ENCODE measurements at places on chromosomes 4 and X.

DNA sequence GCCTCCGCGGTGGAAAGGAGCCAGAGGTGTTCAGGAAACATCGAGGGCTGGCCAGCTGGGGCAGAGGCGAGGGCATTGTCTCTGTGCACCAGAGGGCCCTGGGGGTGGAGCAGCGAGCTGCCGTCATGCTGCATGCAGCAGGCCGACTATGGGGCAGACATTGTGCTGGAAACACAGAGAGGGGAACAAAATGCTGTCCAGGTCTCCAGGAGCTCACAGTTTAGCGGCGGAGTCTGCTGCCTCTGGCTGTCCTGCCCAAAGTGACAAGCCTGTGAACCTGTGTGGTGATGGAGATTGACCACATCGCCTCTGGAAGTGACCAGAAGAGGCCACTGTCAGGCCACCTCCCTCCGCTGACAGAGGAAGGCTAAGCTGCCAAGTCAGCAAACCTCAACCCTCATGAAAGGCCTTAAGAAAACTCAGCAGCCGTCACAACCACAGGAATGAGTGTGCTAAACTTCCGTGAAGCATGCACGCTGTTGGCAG, 20.1 kb upstream of the SASH3 start:
- DNase-seq, result no peak

- no peak for DNase-seq
Observed at GRCh38 chr4:113141901-113142346, 92.5 kb downstream of the ANK2 start.

- no peak for DNase-seq
Observed at GRCh38 chr4:73311428-73311827, 52.8 kb upstream of the ANKRD17 start.

GRCh38 chr4:169601016-169601771, 11.2 kb downstream of the NEK1 start:
- no peak for DNase-seq

DNA sequence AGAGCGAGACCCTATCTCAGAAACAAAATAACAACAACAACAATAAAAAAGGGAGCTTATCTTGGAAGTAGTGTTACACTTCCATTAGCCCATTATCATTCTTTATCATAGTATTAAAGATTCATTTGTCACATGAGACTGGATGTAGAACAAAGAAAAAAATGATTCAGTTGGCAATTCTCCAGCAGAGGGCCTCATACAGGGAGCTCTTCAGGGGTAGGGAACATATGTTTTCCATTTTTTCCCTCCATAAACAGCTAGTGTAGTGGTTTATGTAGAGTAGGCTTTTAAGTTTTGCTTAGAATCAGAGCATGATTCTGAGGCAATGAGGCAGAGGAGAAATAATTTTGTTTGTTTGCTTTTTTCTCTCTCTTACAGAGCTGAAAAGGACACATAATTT, 5.8 kb downstream of the CPE start:
- no peak for DNase-seq

DNA sequence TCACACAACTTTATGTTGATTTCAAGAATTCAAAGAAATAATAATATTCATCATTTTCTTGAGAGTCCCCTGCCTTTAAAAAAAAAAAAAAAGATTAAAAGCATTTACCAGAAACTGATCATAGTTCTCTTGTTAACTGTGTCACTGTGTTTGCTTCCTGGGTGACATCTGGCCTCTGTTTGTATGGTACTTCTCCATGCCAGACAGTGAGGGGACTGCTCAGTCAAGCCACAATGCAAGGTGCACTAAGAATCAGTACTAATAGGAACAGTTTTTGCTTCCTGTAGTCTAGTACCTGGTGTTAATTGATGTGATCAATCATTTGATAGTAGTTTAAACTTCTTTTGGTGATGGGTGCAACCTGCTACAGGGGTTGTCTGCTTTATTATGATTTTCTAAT, 77.5 kb downstream of the PHOX2B start:
- DNase-seq, result no peak

DNA sequence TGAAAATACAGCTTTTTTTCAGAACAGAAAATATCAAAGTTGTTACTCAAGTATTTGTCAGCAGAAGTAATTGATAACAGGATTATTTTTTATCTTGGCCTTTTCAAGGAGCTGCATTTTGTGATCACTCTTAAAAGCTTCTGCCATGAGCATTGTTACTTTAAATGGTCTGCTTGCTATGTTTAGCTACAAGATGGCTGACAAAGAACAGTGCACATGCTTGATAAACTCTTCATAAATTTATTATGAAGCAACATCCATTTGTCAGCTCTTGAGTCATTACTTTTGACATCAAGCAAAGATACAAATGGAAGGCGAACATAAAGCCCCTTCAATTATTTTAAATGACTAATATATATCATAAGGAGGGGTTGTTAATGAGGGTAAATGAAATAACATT, 205.4 kb upstream of the RPS6KA3 start:
- no peak for DNase-seq

GRCh38 chrX:2931612-2932011, 2.5 kb upstream of the ARSD start:
- no peak for DNase-seq

DNA sequence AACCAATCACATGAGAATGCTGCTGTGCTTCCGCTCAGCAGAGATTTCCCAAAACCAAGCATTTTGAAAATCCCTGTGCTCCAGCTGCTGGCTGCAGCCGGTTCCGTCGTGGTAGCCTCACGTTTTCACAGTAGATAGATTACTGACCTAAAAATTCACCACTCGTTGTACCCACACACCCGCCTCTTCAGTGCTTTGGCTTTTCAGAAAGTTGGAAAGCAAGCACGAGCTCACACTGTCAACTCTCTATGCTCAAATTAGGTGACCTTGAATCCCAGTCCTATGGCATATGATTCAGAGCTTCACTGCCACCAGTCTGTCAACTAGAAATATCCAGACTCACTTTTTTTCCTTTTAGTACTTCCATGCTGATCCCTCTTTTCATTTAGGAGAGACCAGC, 168.9 kb downstream of the DCTD start:
- DNase-seq, result no peak

DNA sequence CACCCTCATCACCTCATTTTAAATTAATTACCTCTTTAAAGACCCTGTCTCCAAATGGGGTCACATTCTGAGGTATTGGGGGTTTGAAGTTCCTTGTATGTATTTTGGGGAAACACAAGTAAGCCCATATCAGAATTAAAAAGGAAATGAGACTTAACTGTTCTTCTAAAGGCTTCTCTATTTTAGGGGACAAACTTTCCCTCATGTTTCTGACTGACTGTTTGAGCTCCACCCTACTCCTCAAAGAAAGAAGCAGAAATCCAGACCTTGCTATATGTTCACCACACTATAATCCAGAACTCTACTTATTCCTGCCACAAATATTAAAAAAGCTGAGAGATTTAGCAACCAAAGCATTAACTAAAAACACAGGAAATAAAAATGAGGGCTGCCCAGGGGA, 258.8 kb downstream of the ARHGAP24 start:
- DNase-seq, result no peak

DNA sequence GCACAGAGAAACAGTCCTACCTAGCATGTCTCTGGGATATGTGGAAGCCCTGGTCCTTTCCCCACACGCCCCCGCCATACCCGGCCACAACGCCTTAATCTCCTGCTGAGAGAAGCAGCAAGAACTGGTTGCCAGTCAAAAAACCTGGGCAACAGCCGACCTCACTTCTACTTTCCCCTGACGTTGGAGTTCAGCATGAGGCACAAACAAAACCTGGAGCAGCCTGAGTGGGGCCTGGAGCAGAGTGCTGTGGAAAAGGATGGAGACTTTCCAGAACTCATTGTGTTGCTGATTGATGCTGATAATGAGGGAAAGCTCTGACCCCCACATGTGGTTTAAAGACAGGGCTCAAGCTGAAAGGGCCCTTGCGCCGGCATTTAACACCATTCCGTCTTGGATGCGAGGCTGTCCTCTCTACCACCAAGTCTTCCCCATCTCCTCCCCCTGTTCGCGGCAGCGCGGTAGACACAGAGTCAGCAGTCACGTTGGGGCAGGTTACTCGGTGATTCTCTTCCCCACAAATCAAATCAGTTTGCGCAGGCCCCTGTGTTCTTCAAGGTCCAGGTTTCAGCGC, 666 bp downstream of the CCDC158 start:
- DNase-seq, result no peak

DNA sequence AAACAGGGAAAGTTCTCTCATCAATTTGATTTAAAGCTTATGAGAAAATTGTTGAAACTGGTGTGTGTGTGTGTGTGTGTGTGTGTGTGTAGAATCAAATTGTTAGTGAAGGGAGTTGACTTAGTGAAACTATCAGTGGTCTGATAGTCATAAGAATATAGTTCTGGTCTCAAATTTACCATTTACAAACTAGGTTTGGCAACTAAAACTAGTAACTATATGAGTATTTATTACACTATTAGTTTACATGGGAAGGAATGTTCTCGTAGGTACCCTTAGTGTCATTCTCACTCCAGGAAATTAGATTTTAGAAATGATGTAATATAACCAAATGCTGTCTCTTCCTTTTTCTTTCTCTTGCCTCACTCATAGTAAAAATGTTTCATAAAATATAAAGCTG, 11.9 kb downstream of the SULT1E1 start:
- DNase-seq, result no peak

GRCh38 chrX:119036107-119037029, 36.4 kb upstream of the CT47C1 start:
- no peak for DNase-seq

DNA sequence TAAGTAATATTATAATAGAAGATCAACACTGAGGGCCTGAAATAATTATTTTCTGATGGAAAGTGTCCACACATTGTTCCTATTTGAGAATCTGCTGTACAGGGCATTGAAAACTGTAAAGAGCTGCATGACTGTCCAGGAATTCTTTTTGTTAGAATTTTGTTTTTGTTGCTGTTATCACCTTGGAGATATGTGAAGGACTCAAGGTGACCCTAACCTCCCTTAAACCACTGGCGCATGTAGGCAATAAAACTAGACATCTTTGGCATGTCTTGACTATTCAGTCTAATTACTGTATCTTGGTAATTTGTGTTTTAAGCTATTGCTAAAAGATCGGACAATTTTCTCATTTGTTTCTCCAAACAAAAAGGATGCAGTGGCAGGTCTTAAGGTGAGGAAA, 55.5 kb upstream of the SMIM10 start:
- no peak for DNase-seq

- no peak for DNase-seq
Observed at GRCh38 chr4:71379126-71379525, 40.3 kb downstream of the SLC4A4 start.

DNA sequence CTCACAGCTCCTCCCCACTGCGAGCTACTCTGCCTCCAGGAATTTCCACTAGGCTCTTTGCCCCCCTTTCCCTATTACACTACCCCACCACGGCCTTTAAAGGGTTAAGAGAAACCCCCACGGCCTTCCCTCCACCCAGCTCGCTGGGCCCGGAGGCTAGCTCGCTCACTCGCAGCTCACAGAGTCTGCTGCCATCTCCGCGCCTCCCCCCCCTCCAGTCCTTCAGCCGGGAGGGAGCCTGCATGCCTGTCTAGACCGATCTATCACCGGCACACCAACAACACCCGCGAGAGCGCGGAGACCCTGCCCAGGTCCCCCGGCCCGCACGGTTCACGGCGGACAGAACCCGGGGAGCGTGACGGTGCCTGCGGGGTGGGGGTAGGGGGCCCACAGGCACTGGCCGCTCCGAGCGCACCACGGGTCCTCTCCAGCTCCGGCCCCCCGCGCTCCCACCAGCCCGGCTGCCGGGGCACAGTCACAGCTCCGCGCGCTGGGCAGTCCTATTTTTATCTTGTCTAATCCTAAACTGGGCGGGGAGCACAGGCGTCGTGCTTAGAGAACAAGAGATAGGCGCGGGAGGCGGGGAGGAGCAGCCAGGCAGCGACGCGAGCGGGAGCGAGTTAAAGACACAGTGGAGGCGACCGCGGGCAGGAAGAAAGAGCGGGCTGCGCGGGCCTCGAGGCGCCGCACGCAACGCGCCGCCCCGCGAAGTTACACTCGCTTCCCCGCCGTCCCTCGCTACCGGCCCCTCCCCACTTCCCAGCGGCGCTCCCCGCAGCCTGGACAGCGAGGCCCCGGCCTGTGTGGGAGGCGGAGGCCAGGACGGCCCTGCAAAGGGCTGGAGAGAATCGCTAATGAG, 3.5 kb downstream of the BCOR start:
- DNase-seq, result no peak

GRCh38 chr4:99847362-99847976, 30.8 kb downstream of the DAPP1 start:
- no peak for DNase-seq

DNA sequence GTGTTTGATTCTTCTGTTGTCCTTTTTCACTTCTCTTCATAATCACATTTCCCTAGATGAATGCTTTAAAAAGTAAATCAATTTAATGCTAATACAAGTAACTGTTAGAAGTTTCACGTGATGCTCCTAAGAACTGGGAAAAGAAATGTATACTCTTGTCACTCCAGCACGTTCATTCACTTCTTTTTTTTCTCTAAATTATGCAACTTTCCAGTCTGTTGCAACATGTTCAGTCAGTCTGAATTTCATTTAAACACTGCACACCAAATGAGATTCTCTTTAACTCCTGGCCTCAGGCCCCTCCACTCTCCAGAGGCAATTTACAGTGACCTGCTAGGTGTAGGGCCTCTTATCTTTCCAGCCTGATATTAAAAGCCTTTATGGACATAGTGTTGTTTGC, 321.9 kb downstream of the HS3ST1 start:
- DNase-seq, result no peak

GRCh38 chr4:101835121-101835904, 44.8 kb downstream of the BANK1 start:
- DNase-seq, result no peak

- DNase-seq, result no peak
Observed at GRCh38 chr4:189365451-189365850, 575.2 kb upstream of the FRG1 start.

DNA sequence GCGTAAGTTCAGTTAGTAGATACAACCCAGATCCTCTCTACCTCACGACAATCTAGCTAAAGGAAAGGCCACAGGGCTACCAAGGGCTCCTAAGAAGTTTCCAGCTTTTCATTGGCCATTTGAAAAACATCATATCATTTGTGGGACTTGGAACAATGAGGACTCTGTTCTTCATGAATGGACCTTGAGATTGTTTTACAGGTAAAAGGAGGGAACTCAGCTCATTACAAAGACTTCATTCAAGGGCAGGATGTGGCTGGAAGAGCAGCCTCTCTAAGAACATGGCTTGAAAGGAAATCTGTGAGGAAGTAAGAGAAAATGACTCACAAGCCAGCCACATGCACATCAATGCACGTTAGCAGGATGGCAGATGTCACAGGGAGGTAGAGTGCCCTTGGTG, 105.9 kb upstream of the SLC7A11 start:
- DNase-seq, result no peak

GRCh38 chrX:129678614-129679195, 23.9 kb upstream of the APLN start:
- DNase-seq, result peak; percentile 3

- no peak for DNase-seq
Observed at GRCh38 chr4:14524276-14524675, 478.0 kb upstream of the CPEB2 start.

- DNase-seq, result no peak
Observed at GRCh38 chrX:117989512-117989911, 127.1 kb downstream of the KLHL13 start.

GRCh38 chr4:8582941-8583654, 2.9 kb downstream of the GPR78 start:
- DNase-seq, result no peak

- no peak for DNase-seq
Observed at GRCh38 chr4:53348046-53348445, 17.8 kb downstream of the SCFD2 start.

GRCh38 chrX:153381684-153382532, 19.2 kb downstream of the PNMA6E start:
- no peak for DNase-seq
